ENCODE measurements at places on chromosomes 2 and 18. TPM values are rescaled to one million over a fixed set of nuclear protein-coding genes. Genes with fewer than 3 reads are reported as not detected.

- H3K27ac ChIP-seq = no peak overlapping the region
- H3K27me3 ChIP-seq = no peaks in the 10 kb centered on the region
- no peaks in the 10 kb centered on the region for H3K36me3 ChIP-seq
- H3K4me1 ChIP-seq = no peaks in the 10 kb centered on the region
- no peak for DNase-seq
- H3K4me3 ChIP-seq = no peak overlapping the region
These were observed 48.4 kb upstream of the TNP1 start for GRCh38 chr2:216908300-216908699.

- H3K27ac ChIP-seq = no peak overlapping the region
- DNase-seq = no peak
- H3K4me3 ChIP-seq = no peak overlapping the region
- H3K27me3 ChIP-seq = no peaks in the 10 kb centered on the region
- no peaks in the 10 kb centered on the region for H3K36me3 ChIP-seq
- no peaks in the 10 kb centered on the region for H3K4me1 ChIP-seq
These were observed 59.1 kb downstream of the TSHZ1 start for GRCh38 chr18:75269696-75270095.

DNA sequence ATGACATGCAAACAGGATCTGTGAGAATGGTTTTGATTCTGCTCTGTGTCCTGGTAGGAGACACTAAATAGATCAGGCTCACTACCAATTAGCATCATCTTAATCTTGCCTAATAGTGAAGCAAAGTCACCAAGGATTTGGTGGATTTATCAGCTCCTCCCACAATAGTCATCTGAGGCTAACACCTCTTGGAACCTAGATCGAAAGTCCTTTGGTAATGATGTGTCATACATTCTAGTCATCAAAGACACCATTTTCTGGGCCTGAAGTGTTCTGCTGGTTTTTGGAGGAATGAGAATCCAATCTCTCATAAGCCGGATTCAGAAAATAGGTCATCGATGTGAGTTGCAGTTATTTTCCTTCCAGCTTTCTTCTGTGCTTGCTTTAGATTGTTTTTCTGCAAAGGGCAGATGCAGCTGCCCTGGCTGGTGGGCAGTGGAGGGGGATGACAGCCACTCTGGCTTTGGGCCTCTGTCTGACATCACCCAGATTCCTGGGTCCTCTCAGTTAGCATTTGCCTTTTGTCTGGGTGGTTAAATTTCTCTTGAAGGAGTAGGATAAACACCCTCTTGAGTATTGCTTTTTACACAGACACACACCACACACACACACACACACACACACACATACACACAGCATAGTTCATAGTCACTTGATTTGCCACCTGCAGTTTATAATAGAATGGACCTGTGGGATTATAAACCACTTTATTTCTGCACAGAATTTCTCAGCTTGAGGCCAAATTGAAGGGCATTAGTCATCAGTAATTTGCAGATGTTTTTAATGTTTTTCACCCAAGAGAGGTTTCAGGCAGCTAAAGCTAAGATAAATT, at the start of gene MYO3B:
Gene MYO3B (plus strand): TSS at position 198 of the 832 bp plus-strand sequence. CDS start 141 bp downstream, at position 339.
- H3K4me3 ChIP-seq = no peak within 1 kb of the TSS
- DNase-seq = no peak
- H3K27ac ChIP-seq = peak within 1 kb of the TSS; percentile 9
- no peaks in the 10 kb centered on the region for H3K27me3 ChIP-seq
- H3K36me3 ChIP-seq = no peaks in the 10 kb centered on the region

DNA sequence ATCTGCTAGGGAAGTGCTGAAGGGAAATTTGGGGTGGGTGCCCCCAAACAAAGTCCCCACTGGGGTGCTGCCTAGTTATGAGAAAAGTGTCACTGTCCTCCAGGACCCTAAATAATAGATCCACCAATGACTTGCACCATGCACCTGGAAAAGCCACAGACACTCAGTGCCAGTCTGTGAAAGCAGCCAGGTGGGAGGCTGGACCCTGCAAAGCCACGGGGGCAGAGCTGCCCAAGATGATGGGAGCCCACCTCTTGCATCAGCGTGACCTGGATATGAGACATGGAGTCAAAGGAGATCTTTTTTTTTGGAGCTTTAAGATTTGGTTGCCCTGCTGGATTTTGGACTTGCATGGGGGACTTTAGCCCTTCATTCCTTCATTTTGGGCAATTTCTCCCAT, 431.6 kb downstream of the ERBB4 start:
- DNase-seq = no peak
- no peaks in the 10 kb centered on the region for H3K27me3 ChIP-seq
- H3K4me3 ChIP-seq = no peak overlapping the region
- no peaks in the 10 kb centered on the region for H3K36me3 ChIP-seq
- no peak overlapping the region for H3K27ac ChIP-seq
- H3K4me1 ChIP-seq = no peaks in the 10 kb centered on the region

DNA sequence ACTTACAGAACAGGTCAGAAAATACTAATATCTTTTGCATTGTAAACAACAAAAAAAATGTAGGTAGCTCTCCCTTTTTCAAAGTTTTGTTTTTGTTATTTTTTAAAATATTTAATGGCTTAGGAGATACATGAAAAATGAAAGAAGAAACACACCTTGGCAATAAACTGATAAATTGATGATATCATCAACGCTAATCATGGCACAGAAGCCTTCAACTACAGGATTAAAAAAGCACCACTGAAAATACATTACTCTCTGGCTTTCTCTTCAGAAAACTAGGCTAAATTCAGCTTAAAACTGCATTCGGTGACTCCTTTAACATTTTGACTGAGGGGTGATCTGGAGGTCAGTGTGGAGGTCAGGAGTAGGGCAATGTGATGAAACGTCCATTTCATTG, 1018.8 kb upstream of the FANCL start:
- no peaks in the 10 kb centered on the region for H3K4me1 ChIP-seq
- no peaks in the 10 kb centered on the region for H3K36me3 ChIP-seq
- H3K27me3 ChIP-seq = no peaks in the 10 kb centered on the region
- H3K27ac ChIP-seq = no peak overlapping the region
- H3K4me3 ChIP-seq = no peak overlapping the region

- H3K27ac ChIP-seq = no peak overlapping the region
- no peak for DNase-seq
- no peaks in the 10 kb centered on the region for H3K36me3 ChIP-seq
These were observed 393.9 kb upstream of the SLC14A2 start for GRCh38 chr18:45221363-45221762.

- no peak overlapping the region for H3K4me3 ChIP-seq
- DNase-seq = no peak
- H3K36me3 ChIP-seq = peaks cover 73% of the 10 kb centered on the region
- H3K27ac ChIP-seq = no peak overlapping the region
- peaks cover 11% of the 10 kb centered on the region for H3K4me1 ChIP-seq
- no peaks in the 10 kb centered on the region for H3K27me3 ChIP-seq
These were observed 40.0 kb downstream of the HK2 start for GRCh38 chr2:74873678-74874640.

SLC11A1 gene
- total RNA-seq = 1.7 TPM

ATP8B1 gene
- total RNA-seq = 33.4 TPM

SOX11 gene
- not detected for total RNA-seq

COLEC11 gene
- 0.56 TPM for total RNA-seq

Measured in esophagus squamous epithelium (tissue), 5 donors.